Smooth muscle cell of the brain vasculature (primary cell): ENCODE measurements at places on chromosomes 1 and 21.

- no peak for DNase-seq
Measured at GRCh38 chr1:17610713-17611112, 71.2 kb downstream of the ARHGEF10L start.

- DNase-seq: no peak
Measured at GRCh38 chr1:236002572-236002971, 62.3 kb downstream of the NID1 start.

GRCh38 chr1:63442141-63442475 is 74.7 kb downstream of the ALG6 start:
- no peak for DNase-seq

GRCh38 chr1:212514056-212514614 is 81.4 kb downstream of the NENF start:
- DNase-seq: no peak

- no peak for DNase-seq
Measured at GRCh38 chr1:98027103-98027705, 106.4 kb upstream of the DPYD start.

DNA sequence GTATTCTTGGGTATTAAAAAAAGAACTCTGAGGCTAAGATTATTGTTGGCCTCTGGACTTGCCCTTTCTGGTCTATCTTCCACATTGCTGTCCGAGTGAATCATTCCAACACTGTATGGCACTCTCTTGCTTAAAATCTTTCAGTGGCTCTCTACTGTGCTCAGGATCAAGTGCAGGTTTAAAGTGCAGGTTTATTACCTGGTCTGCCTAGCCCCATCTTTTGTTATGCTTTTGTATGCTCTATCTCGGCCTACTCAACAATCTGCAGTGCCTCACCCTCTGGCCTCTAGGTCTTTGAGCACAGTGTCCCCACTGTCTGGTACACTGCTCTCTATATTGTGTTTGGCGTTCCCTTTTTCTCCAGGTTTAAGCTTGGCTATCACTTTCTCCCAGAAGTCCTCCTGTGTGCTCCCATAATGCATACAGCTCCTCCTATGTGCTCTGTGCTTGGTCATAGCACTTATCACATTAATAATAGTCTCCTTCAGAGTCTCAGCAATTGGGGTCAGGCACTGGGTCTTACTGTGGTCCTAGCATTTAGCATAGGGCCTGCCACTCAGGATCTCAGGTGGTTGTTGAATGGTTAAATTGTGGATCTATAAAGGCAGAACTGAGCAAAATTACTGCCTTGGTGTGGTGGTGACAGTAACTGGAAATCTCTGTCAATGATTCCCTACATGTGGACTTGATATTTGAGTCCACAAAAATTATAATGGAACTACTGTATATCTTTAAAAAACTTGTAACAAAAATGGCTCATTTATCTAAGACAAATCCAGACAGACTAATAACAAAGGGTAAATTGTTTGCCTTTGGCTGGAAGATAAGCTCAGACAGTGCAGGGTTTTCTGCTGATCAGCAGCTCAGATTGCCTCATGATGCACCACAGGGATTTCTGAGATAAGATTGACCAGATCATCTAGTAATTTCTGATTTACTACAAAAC is 10.6 kb upstream of the LDLRAD1 start:
- no peak for DNase-seq

DNA sequence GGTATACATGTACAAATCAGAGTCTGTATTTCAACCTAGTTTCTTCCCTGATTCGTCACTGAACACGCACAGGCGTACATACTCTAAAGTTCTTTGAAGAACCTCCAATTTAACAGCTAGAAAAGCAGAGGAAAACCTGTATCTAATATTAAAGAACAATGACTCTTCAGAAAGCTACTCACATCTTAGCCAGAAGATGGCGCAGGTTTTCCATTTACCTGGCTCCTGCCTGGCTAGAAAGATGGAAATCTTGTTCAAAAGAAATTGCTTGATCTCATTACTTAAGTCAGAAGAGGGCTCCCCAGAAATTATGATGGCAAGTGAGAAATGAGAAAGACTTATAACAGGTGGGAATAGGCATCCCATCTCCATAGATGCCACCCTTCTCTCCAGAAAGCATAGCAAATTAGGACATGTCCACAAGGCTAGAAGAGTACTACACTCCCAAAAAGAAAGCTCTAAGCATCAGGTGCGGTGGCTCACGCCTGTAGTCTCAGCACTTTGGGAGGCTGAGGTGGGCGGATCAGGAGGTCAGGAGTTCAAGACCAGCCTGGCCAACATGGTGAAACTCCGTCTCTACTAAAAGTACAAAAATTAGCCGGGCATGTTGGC is 19.0 kb upstream of the L1TD1 start:
- peak; percentile 24 for DNase-seq

DNA sequence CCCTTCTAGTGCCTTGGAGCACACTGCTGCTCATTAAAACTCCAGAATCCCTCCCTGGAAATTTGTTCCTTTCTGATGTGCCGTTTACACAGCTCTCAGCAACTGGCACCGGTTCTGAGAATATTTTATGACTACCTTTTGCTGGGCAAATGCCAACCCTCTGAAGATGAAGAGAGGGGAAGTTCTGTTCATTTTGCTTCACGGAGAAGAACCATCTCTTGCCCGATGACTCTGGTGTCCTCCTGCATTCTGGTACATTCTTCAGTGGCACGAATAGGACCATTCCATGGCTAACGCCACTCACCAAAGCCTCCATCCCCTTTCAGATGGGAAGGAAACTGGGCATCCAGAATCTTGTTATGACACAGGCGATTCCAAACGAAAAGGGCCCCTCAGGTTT is 96.2 kb upstream of the SIM2 start:
- no peak for DNase-seq

- no peak for DNase-seq
Measured at GRCh38 chr1:222233444-222234158, 314.3 kb downstream of the HHIPL2 start.

- DNase-seq: no peak
Measured at GRCh38 chr1:23249787-23250454, 32.6 kb upstream of the HTR1D start.

DNA sequence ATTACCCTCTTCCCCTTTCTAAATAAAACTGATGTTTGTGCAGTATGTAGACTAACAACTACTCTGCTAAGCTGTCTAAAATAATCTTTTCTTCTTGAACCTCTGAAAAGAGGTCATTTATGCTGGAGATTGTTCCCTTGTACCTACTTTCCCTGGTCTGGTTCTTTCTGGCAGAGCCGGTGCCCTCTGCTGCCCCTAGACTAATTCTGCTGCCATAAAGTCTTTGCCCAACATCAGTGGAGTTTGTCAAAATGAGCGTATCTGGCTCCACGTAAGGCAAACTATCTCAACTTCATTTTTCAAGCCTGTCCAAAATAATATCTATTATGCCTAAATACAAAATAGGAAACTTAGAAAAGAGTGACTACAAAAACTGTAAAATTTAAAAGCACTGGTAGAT is 30.9 kb upstream of the ANGPTL7 start:
- no peak for DNase-seq

- no peak for DNase-seq
Measured at GRCh38 chr1:220974431-220974830, 95.2 kb downstream of the HLX start.

DNA sequence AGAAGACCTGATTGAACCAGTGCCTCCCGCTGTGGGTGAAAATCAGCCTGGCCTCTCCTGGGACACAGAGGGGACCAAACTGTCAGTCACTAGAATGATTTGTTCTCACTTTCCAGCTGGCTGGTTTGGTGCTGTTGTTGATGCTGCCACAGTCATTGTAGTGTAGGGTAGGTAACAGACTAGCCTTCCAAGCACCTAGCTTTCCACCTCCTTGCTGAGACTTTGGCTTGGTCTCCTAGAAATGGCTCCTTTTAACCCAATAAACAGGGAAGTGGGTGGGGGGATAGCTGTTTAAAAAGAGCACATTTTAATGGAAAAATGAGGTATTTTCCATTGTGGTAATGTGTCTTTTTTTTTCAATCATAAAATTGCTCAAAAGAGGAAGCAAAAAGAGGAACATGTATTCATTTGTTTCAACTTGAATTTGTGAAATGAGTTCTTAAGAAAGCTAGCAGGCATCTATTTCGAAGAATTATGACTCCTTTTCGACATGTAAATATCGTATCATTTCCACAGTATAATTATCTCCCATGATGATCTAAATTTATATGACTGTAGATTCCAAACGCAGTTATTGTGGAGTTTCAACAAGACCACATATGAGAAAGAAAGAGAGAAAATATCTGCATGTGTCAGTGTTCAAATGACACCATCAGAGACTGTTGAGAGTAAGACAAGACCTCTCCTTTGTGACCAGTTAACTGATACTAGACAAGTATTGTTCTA is 190.1 kb downstream of the HLX start:
- DNase-seq: no peak

DNA sequence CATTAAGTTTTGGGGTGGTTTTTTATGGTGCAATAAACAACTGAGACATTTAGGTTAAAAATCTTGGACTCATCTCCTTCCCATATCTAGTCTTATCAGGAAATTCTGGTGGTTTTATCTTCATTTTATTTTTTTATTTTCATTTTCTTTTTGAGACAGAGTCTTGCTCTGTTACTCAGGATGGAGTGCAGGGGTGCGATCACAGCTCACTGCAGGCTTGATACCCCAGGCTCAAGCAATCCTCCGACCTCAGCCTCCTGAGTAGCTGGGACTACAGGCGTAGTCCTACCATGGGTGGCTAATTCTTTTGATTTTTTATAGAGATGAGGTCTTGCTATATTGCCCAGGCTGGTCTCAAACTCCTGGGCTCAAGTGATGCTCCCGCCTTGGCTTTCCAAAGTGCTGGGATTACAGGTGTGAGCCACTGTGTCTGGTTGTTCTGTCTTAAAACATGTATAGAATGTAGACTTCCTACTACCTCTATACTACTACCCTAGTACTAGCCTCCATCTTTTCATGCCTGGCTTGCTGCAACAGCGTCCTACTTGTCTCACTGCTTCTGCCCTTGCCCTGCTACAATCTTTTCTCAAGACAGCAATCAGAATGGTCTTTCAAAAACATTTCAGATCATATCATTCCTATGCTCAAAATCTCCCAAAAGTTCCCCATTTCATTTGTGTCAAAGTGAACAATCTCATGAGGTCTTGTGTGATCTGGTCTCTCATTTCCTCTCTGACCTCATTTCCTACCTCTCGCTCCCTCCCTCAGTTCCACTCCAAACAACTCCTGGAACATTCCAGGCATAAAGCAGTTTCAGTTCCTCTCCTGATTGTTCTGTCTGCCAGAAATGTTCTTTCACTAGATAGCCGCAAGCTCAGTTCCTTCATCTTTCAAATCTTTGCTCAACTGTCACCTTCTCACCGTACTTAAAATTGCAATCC is 5.9 kb upstream of the FCGR2A start:
- DNase-seq: no peak

- DNase-seq: no peak
Measured at GRCh38 chr1:8347635-8348034, 29.7 kb downstream of the SLC45A1 start.

DNA sequence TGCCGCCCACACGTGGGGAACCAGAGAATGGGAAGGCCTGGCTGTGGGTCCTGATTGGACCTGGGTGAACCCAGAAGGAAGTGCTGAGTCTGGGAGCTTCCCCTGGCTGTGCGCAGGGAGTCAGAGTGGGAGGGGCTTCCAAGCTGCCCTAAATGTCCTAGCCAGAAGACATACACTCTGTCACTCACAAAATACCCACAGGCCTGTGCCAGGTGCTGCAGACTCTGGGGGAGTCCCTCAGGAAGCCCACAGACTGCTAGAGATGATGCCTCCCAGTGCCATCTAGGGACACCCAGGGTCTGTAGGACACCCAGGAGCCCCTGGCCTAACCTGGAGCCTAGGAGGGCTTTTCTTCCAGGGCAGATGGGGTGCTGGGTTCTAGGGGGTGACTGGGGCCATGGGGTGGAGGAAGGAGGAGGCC is 33.7 kb upstream of the LRP8 start:
- no peak for DNase-seq
